Colonic mucosa (tissue), 4 donors: ENCODE measurements at places on chromosomes 2 and 18. TPM values are rescaled to one million over a fixed set of nuclear protein-coding genes. Genes with fewer than 3 reads are reported as not detected.

- no peak for DNase-seq
Measured at GRCh38 chr2:121634354-121635307, 14.6 kb downstream of the CLASP1 start.

GRCh38 chr18:36702401-36703013, 126.3 kb downstream of the TPGS2 start:
- no peak for DNase-seq

DNA sequence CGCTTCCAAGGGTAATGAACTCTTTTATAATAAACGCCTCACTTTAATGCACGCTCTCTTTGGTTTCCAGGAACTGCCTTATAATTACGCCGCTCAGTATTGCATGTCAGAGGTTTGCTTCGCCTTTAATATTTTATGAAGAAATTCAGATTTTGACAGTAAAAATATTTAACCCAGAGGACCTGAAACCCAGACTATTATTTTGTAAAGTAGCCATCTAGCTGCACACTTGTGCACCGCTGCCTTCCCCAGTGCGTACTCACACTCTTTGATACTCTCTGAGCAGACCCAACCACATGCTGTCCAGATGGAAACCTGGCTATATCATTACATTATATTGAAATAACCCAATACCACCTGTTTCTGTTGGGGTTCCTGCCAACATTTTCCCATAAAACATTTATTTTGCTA, 270.1 kb downstream of the C1D start:
- DNase-seq: no peak

DNA sequence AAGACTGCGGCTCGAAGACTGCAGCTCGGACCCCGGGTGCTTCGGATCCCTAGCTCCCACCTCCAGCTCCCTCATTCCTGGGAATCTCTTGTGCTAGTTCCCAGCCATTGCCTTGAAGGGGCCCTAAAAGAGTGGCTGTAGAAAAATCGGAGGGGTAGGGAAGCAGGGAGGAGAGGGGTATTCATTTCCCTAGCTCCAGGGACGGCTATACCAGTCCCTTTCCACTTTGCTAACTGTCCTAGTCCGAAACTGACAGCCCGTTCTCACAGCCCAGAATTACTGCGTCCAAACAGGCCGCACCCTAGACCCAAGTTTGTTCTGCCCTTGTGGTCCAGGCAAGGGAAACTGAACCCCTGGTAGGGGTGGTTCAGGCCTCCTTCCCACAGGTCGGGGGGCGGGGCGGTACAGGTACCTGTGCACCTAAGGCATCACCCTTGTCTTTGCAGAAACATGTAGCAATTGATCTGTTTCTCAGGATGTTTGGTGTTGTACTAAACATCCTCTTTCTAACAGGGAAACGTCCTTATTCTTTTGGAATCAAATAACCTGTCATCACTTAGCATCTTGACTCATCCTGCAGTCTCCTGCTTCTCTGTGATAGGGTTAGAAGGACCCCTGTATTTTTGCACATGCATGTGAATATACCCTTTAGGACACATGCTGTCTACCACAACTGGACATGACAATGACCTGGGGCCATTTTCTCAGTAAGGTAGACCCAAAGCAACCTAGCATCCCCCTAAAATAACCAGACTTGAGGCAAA, 4.0 kb downstream of the EMX1 start:
- no peak for DNase-seq

GRCh38 chr2:142585785-142586184, 291.7 kb upstream of the KYNU start:
- no peak for DNase-seq

- DNase-seq: no peak
Measured at GRCh38 chr2:100077456-100077855, 64.9 kb downstream of the AFF3 start.

GRCh38 chr2:163878718-163879117, 142.9 kb upstream of the FIGN start:
- peak; percentile 18 for DNase-seq

DNA sequence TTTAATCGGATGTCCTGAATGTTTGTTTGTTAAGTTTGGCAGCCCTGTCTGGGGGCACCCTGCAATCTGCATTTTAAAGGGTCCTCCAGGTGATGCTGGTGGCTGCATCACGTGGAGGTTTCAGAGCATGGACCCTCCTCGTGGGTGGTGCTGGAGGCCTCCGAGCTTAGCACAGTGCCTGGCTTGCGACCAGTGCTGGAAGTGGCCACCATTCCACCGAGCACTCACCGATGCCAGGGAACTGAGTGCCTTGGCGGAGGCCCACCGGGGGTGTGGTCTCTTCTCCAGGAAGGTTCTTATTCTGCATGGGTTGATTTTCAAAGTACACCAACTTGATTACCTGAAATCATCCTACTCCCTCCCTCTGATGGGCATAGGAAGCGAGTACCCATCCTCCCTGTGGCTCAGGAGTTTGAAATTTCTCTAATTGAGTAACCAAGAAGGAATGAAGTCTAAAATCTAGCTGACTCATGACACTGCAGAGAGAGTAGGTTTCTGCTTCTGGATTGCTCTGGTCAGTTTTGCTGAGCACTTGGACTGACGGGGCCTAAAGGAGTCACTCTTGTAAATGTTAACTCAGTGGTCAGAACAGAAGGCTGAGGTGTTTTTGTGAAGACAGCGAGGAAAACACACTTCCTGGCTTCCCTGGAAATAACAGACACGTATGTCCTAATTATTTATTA, 58.1 kb upstream of the SLC66A3 start:
- no peak for DNase-seq

DNA sequence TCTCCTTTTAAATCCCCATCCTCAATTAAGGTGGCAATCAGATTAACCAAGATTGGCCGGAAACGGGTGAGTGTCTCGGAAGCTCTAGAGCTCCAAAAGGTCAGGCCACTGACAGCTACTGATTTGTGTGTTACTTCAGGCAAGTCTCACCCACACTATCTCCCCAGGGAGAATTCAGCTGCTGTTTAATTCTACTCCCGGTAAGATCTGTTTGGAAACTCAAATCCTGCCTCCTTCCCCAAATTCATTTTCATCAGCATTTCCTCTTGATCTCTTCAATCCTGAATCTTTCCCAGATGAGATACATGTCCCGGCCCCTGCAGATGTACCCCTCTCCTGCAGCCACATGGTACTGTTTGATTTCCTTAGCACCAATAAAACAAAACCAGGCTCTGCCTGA, 34.9 kb downstream of the EFR3B start:
- DNase-seq: no peak

DNA sequence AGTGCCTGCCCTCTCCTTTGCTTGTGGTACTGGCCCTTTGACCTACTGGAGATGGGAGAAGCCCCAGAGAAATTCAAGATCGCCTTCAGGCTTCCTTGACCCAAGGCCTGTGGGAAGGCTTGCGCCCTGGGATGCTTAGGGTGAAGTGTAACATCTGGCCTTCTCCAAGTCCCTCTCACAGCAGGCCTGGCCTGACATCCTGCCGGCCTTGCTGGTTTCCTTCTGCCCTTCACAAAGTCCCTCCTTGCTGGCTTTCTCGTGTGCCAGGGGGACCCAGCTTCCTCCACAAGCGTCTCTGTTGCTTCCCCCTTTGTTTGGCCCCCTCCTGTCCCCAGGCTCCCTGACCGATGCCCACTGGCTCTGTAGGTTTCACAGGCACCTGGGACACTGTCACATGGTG, 26.4 kb downstream of the TCF7L1 start:
- DNase-seq: no peak

GALNT5 gene
- total RNA-seq: 56.3 TPM

TNFAIP6 gene
- total RNA-seq: 2.4 TPM

COX5B gene
- 720 TPM for total RNA-seq
